HCT116 (cell line): ENCODE measurements at places on chromosomes 1 and 21.
A peak's percentile ranks its signal among the peaks of the same experiment; 100 is the strongest.

- H3K27ac ChIP-seq: no peak overlapping the region
- no peaks in the 10 kb centered on the region for H3K27me3 ChIP-seq
- H3K4me1 ChIP-seq: no peaks in the 10 kb centered on the region
- DNase-seq: no peak
- no peak overlapping the region for H3K4me3 ChIP-seq
- H3K36me3 ChIP-seq: no peaks in the 10 kb centered on the region
Observed at GRCh38 chr1:1547011-1547410, 6.6 kb upstream of the TMEM240 start.

DNA sequence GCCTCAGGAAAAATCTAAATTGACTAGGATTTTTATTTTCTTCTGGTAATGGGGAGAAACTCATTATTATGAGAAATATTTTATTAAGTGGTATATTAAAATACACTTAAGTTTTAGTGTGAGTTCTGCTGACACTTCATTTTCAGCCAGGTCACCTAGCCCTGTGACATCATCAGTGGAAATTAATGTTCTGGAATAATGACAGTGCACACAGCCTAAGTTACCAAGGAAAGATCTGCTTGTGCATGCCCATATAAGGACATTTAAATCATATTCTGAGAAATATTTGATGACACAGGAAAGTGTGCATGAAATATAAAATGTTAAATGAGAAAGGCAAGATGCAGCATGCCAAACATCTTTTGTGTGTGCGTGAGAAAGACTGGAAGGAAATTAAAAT is 102.0 kb downstream of the KIF14 start:
- H3K4me3 ChIP-seq: no peak overlapping the region
- DNase-seq: no peak
- no peaks in the 10 kb centered on the region for H3K27me3 ChIP-seq
- H3K4me1 ChIP-seq: no peaks in the 10 kb centered on the region
- H3K27ac ChIP-seq: no peak overlapping the region
- no peaks in the 10 kb centered on the region for H3K36me3 ChIP-seq

DNA sequence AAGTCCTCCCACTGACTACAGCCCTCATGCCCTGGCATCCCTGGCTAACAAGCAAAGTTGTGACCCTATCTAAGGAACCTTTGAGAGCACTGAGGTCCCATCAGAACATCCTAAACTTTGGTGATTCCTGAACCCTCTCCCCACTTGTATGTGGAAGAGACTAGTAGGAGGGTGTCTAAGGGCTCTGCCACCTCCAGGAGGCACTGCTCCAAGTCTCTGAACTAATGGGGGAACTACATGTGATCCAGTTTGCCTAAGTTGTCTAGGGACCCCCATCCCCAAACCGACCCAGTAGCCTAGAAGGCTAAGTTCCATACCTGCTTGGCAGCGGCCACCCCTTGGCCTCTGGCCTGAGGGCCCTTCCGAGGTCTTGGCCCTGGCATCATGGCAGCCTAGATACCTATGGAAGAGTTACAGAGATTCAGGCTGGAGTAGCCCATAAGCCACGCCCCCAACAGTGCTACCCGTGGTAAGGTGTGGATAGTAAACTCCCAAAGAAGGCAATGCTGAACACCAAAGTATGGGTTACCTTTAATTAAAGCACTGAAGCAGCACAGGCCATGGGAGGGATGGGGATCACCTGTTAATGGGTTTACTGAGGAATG is 1.7 kb downstream of the CC2D1B start:
- peak overlapping the region; percentile 71 for H3K4me3 ChIP-seq
- no peaks in the 10 kb centered on the region for H3K27me3 ChIP-seq
- H3K36me3 ChIP-seq: peaks cover 20% of the 10 kb centered on the region
- no peak for DNase-seq
- no peak overlapping the region for H3K27ac ChIP-seq

- DNase-seq: no peak
- H3K27ac ChIP-seq: no peak overlapping the region
- no peak overlapping the region for H3K4me3 ChIP-seq
- no peaks in the 10 kb centered on the region for H3K4me1 ChIP-seq
Observed at GRCh38 chr1:225962440-225962975, 21.5 kb upstream of the LEFTY2 start.

GRCh38 chr1:87129606-87130005 is 199.1 kb upstream of the LMO4 start:
- H3K27me3 ChIP-seq: no peaks in the 10 kb centered on the region
- no peaks in the 10 kb centered on the region for H3K4me1 ChIP-seq
- no peak overlapping the region for H3K27ac ChIP-seq

GRCh38 chr1:14810595-14811361 is 212.3 kb downstream of the KAZN start:
- H3K27ac ChIP-seq: no peak overlapping the region
- no peak overlapping the region for H3K4me3 ChIP-seq
- no peak for DNase-seq
- H3K4me1 ChIP-seq: no peaks in the 10 kb centered on the region
- no peaks in the 10 kb centered on the region for H3K36me3 ChIP-seq
- 0 out of 2 replicates have a peak, but pooled peaks cover 5% of the 10 kb centered on the region for H3K27me3 ChIP-seq

- peaks cover 6% of the 10 kb centered on the region; the same call in 1 of the 2 replicates for H3K36me3 ChIP-seq
- H3K4me3 ChIP-seq: no peak overlapping the region
- H3K4me1 ChIP-seq: no peaks in the 10 kb centered on the region
- DNase-seq: no peak
- no peak overlapping the region for H3K27ac ChIP-seq
Observed at GRCh38 chr1:158068918-158069317, 75.5 kb downstream of the KIRREL1 start.

DNA sequence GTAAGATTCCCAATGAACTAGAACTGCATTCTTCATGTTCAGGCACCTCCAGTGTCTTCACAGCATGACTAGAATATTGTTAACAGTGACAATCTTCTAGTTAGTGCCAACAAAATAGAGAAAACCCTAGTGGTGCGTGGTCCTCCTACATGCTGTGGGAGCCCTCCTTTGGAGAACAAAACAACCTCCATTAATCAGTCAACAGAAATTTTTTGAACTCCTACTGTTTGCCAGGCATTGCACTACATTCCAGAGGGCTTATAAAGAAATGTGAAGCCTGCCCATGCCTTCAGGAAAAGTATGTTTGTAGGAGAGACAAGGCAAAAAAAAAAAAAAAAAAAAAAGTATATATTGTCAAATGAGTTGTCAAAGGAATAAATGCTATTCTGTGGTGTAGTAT is 252.7 kb downstream of the LRRC40 start:
- DNase-seq: no peak
- peaks cover 7% of the 10 kb centered on the region; the same call in 1 of the 2 replicates for H3K27me3 ChIP-seq
- H3K36me3 ChIP-seq: no peaks in the 10 kb centered on the region

- H3K4me3 ChIP-seq: no peak overlapping the region
- no peak for DNase-seq
Observed at GRCh38 chr1:30746212-30747032, 11.2 kb downstream of the LAPTM5 start.

- H3K27ac ChIP-seq: no peak overlapping the region
- H3K4me3 ChIP-seq: no peak overlapping the region
- H3K4me1 ChIP-seq: no peaks in the 10 kb centered on the region
- H3K36me3 ChIP-seq: no peaks in the 10 kb centered on the region
Observed at GRCh38 chr1:172697534-172698002, 38.7 kb downstream of the FASLG start.

GRCh38 chr1:236090741-236091147 is 25.9 kb upstream of the NID1 start:
- 0 out of 2 replicates have a peak, but pooled peaks cover 2% of the 10 kb centered on the region for H3K4me1 ChIP-seq
- H3K36me3 ChIP-seq: no peaks in the 10 kb centered on the region
- no peak overlapping the region for H3K4me3 ChIP-seq
- no peak overlapping the region for H3K27ac ChIP-seq
- no peak for DNase-seq
